ENCODE measurements at places on chromosomes 12 and 14.

DNA sequence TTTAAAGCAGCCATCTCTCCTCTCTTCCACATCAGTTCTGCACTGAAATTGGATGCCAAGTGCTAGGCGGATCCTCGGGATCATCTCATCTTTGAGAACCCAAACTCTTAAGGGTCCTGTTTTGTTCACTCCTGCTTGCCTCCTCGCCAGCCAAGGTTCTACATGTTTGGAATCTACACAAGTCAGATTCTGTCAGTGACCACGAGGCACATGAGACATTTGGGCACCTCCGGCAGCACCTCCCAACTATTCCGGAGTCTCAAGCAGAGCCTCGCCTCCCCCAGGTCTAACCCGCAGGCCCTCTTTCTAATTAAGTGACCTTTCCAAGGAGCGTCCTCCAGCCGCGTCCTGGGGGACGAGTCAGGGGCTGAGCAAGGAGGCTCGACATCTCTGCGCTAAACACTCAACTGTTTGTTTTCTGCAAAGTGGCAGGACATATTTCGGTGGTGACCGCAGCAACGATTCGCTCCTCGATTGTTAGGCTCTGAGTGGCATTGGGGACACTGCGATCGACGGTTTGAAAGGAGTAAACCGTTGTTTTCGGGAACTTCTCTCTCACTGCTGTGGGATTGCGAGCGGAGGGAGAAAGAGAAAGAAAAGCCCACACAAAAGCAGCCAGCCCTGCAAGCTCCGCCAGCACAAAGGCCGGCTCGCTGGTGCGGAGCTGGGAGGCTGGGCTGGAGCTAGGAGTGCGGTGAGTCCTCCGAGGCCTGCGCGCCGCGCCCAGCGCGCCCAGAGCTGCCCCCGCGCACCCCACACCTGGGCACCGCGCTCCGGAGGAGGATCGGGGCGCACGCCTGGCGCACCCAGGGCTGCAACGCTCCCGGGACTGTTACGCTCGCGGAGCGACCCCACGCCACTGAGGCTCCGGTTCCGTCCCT lies 640 bp downstream of the ARMH4 start:
- DNase-seq, result no peak

DNA sequence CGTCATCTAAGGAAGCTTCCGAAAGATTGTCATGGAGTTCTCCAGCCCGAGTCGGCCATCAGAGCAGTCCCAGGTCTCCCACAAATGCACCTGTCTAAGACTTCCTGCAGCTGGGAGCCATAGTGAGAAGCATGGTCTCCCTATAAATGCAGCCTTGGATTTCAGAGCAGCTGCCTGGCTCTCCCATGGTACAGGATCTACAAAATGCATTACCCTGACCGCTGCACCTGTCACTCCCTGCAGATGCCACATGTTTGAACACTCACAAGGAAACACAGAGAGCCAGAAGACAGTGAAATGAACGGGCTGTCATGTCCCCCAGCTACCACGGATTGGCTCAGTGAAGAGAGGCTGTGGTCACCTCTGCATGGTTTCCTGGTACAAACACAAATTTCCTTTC lies 702.7 kb downstream of the MED13L start:
- no peak for DNase-seq

- no peak for DNase-seq
These were observed 1.1 kb downstream of the SMIM10L1 start for GRCh38 chr12:11171969-11172675.

DNA sequence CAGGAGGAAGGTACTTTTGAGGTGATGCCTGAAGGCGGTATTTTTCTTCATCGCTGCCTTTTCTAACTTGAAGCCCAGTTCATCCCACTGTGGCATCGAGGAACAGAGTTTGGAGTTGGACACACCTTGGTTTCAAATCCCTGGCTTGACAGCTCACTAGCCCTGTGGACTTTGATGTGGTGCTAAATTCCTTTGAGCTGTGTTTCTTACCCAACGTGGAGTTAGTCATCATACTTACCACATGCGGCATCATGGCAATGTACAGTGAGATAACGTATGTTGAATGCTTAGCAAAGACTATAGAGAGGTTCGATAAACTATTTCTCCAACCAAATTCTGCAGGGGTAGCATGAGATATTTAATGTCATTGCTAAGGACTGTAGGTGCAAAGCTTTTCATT lies 3.4 kb downstream of the PLEKHG3 start:
- DNase-seq, result no peak

DNA sequence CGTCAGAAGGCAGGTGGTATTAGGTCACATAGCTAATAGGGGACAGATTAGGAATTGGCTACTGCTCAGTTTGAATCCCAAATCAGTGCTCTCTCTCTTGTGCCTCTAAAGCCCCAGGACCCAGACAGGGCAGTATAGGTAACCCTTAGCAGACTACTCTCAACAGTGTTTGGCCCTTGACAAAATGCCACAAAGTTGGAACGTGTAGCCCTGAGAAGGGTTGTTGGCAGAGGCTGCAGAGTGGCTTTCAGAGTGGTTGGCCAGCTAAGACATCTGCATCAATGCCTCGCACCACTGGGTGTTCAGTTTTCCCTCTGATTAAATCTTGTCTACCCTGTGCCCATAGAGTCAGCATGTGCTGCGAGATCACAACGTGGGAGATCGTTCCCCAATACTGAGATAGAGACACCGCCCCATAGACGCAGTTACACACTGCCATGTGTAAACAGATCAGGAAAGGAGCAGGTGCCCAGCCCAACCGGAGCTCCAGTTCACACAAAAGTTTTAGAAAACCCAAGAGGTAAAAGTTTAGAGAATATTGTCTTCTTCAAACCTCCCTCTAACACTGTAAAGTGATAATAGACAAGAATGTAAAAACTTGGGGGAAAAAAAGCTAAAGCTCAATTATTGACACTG lies 48.3 kb downstream of the EML1 start:
- no peak for DNase-seq

DNA sequence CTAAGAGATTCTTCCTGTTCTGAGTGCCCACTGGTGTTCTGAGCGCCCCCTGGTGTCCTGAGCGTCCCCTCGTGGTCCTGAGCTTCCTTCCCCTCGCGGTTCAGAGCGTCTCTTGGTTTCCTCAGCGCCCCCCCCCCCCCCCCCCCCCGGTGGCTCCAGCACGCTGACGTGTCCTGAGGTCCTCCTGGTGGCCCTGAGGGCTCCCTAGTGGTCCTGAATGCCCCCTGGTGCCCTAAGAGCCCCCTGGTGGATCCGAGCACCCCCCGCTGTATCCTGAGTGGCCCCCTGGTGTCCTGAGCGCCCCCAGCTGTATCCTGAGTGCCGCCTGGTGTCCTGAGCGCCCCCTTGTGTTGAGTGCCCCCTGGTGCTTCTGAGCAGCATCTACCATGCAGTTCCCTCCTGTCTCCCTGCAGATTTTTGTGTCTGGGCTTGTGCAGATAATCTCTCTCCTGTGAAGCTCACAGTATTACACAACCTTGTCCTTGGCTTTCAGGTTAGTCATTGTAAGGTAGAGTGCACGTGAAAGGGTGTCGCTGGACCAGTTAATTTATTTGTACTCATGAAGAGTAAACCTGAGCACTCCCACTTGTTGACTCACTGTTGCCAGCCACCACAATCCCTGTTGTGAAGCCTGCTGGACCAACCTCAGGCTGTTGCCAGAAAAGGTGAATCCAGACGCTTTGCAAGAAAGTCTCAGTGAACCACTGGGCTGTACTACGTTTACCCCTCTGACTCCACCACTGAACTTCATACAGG lies 1168.4 kb downstream of the TMEM121 start:
- no peak for DNase-seq

DNA sequence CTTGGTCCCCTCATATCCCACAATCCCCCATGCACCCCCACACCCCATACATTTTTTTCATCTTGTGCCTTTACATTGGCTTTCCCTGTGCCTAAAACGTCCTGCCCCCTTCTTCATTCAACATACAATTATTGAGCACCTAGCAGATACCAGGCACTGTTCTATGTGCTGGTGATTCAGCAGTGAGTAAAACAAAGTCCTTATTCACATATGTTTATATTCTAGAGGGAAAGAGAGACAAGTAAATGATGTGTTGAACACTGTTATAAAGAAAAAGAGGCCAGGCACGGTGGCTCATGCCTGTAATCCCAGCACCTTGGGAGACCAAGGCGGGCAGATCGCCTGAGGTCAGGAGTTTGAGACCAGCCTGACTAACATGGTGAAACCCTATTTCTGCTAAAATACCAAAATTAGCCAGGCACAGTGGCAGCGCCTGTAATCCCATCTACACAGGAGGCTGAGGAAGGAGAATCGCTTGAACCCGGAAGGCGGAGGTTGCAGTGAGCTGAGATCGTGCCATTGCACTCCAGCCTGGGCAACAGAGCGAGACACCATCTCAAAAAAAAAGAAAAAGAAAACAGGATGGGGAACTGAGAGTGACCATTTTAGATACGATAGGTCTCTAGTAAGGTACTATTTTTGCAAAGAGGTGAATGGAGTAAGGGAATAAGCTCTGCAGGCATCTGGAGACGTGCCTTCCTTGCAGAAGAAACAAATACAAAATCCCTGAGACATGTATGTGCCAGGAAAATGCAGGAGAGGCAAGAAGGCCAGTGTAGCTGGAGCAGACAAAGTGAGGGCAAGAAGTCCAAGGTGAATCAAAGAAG lies 12.2 kb downstream of the SLC7A7 start:
- DNase-seq, result no peak

DNA sequence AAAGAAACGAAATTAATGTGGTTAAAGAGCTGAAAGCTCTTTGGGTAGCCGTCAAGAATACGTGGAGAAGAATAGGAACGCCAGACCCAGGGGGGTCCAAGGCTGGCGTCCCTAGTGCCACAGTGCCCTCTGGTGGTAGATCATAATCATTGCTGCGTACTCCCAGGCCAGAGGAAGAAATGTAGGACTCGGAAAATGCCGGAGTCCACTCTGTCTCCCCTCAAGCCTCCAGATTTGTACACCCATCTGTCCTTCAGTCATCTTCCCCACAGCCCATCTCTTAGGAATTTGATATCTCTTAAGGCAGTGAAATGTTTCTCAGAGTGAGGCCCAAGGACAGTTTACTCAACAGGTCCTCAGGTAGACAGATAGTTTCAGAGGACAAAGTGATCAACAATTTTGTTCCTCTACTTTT lies 25.4 kb upstream of the PLEKHG6 start:
- DNase-seq, result peak; percentile 18

DNA sequence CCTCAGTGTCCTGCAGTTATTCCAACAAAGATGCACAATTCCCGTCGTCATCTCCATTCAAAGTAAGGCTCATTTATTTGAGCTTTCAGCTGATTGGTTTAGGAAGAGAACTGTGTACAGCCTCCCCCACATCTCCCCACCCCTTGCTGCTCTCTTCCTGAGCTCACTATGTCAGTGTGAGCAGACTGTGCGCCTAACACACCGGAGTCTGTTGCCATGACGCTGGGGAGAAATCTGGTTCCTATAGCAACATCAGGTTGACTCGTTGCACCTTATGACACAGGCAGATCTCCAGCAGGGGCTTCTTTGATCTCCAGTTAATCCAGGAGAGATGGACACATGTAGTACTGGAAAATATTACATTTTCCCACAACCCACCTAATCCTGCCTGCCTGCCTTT lies 319.4 kb downstream of the CACNA1C start:
- DNase-seq, result no peak

GRCh38 chr12:120438495-120439198 lies 734 bp downstream of the COX6A1 start:
- no peak for DNase-seq

GRCh38 chr12:57576613-57577160 lies 14.3 kb upstream of the PIP4K2C start:
- DNase-seq, result no peak

DNA sequence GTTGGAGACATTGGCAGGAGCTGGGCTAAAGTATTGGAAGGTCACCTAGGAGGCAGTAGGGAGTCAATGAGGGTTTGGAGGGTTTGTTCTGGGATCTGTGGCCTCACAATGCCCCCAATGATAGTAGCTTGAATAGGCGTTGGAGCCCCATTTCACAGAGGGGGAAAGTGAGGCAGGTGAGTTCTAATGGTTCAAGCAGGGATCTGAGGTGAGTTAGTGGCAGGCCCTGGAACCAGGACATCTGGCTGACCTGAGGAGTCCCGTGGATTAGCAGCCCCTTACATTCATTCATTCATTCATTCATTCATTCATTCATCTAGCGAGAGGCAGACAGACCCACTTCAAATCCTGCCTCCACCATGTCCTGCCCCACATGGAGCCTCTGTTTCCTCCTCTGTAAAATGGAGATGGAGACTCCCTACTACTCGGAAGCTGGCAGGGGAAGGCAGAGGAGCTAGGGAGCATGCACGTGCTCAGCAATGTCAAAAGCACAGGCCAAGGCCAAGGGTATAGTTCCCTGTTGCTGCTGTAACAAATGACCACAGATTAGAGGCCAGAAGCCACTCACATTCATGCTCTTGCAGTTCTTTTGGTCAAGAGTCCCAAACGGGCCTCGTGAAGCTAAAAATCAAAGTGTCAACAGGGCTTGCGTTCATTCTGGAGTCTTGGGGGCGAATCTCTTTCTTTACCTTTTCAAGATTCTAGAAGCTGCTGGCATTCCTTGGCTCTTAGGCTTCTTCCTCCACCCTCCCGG lies 2.2 kb upstream of the TMEM119 start:
- DNase-seq, result no peak

- DNase-seq, result no peak
These were observed 121.0 kb upstream of the EVL start for GRCh38 chr14:99944241-99944651.

DNA sequence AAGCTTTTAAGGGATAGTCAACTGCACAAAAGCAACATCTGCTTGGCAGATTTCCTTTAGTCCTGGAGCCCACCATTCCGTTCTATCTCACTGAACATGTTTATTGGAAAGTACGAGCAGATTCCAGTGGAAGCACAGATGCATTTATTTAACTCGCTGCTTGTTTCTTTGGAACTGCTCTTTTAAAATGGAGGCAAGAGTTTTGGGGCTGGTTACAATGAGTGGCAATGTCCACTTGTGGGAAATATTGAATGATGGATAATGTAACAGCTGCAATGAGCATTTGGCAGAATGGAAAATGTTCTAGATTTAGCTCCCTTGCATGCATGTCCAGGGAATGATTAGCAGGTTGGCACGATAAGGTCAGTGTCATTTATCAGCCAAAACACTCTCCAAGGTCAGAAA lies 163.0 kb downstream of the ATP23 start:
- no peak for DNase-seq

DNA sequence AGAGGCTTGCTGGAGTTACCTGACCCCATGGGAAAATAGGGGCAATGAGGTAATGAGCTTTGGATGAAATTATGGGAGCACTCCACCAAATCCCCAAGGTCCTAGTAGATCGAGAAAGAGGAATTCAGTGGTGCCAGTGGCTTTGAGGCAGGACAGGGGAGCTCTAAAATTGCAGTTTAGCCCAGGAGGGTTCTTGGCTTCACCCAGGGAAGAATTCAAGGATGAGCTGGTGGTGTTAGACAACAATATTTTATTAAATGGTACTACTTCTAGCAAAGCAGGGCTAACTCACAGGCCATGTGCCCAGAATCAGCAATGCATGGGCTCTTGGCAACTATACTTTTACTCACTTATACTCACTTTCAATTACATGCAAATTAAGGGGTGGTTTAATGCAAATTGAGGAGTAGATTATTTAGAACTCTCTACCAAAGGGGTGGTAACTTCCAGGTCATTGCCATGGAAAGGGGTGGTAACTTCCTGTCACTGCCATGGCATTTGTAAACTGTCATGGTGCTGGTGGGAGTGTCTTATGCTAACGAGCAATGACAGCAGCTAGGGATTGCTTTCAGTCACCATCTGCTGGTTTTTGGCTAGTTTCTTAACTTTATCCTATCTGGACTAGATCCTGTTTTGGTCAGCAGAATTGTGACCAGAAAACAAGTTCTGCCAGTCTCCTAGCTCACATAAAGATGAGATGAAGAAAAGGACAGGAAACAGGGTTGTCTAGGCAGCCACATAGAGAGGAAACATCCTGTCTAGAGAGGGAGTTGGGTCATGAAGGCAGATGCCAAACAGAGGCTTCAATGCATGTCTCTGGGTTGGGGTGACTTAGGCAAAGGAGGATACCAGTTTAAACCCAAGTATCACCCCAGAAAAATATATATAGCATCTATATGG lies 64.7 kb downstream of the ZNF641 start:
- no peak for DNase-seq
